Activated CD4-positive, alpha-beta T cell treated with anti-CD3 and anti-CD28 coated beads, Interleukin-2, Interleukin-6, amounts not matched to agents 100 ng/mL and 50 ng/mL, durations not matched to agents 16 hours and 8 hours (primary cell): ENCODE measurements at places on chromosomes 1 and 21.

DNA sequence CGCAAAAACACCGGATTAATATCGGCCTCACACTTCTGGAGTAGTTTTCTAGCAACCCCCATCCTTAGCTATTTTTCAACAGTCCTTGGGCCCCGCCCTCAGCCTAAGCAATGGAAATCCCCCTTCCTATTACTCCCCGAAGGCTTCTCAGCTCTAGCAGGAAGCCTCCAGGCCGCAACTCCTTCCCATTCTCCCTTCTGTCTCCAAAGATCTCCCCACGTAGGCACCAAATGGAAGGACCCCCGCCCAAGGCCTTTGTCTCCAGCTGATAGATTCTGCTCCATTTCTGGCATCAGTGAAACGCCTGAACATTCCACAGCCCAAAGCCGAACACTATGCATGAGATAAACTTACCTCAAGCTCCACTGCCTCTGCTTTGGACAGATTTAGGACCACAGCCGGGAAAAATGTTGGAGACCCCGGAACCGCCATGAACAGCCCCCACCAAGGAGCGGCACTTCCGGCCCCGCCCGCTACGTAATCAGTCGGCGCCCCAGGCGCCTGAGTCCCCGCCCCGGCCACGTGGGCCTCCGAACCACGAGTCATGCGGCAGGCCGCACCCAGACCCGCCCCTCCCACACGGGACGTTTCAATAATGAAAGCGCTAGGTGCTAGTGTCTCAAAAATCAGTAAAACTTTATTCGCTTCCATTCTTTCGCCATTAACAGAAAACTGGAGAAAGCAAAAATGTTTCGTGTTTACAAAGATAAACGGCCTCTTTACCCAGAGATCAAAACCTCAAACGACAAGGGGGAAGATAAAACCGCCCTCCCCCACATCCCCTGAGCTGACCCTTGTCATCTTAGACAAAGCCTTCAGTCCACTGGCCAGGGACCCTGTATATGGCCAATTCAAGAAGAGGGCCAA, at the start of gene NRAS:
NRAS (minus strand) TSS at position 468 of the 867 bp plus-strand sequence. CDS start 611 bp downstream, outside the sequence.
- DNase-seq, result peak; percentile 96

DNA sequence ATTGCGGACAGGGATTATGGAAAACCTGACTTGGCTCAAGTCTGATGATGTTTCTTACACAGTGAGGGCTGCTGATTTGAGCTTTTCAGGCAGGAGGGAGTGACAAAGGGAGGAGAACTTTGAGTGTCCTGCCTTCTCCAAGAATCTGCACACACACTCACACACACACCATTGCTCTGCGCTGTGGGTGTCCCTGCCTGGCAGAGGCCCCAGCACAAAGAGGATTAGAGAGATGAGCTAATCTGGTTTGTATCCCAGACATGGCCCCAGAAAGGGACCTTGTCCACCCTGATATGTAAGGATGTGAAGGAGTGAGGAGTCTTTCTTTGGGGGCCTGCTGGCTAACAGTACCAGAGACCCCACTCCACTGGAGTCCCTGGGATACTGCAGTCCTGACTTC, 5.9 kb upstream of the WNT2B start:
- DNase-seq, result no peak

DNA sequence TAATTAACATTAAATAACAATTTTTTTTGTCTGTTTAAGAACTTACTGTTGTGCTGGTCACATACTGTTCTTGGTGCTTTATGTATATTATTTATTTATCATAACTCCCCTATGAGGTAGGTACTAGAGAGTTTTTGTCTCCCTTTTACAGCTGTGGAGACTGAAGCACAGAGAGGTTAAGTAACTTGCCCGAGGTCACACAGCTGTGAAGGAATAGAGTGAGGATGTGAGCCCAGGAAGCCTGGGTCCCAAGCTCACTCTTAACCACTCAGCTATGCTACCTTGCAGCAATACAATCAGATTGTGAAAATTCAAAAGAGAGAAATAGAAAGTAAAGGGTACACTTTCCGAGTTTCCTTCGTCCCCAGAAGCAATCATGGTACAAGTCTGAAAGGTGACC, 35.6 kb upstream of the FHAD1 start:
- no peak for DNase-seq

- DNase-seq, result peak; percentile 28
These were observed 27.8 kb upstream of the ZNF281 start for GRCh38 chr1:200437556-200438203.
